ENCODE measurements at places on chromosomes 16 and 17.

- DNase-seq, result no peak
Observed at GRCh38 chr16:58010886-58011285, 9.7 kb downstream of the USB1 start.

DNA sequence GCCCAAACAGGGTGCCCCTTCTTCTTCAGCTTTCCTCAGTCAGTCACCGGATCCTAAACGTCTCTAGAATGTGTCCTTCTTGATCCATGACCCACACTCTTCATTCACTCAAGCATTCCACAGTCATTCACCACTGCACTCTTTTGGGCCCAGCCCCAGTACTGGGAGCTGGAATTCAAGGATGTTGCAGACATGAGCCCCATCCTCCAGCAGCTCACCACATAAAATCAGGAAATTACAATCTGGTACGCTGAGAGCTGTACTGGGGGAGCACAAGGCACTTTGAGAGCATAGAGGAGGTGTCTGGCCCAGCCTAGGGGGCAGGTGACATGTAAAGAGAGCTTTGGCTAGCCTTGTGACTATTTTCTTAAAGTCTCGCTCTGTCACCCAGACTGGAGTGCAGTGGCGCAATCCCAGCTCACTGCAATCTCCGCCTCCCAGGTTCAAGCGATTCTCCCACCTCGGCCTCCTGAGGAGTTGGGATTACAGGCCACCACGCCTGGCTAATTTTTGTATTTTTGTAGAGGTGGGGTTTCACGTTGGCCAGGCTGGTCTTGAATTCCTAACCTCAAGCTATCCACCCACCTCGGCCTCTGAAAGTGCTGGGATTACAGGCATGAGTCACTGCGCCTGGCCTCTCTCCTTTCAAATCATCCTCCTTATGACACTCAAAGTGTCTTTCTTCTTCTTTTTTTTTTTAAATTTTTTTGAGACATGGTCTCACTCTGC is 18.7 kb downstream of the CES4A start:
- no peak for DNase-seq

DNA sequence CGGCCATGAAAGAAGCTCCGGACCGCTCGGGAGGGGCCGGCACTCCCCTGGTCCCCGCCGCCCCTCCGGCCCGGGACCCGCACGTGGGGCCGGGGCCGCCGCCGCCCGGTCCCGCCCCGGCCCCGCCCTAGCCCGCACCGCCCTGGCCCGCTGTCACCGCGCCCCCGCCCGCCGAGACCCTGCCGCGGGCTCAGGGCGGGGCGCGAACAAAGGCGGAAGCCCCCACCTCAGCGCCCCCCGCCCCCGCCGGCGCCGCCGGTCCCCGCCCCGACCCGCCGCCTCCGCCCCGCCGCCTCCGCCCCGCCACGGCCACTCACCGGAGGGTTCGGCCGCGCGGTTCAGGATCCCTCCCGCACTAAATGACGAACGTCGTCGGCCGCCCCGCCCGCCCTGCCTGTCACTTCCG is at the start of gene ARHGDIA:
Gene ARHGDIA (minus strand): TSS at position 357 of the 406 bp plus-strand sequence. CDS start 1,407 bp downstream, outside the sequence.
- DNase-seq, result peak; percentile 96

- DNase-seq, result no peak
Observed at GRCh38 chr17:6075050-6075449, 4.9 kb downstream of the WSCD1 start.

GRCh38 chr17:80731323-80731722 is 186.7 kb downstream of the RPTOR start:
- no peak for DNase-seq

DNA sequence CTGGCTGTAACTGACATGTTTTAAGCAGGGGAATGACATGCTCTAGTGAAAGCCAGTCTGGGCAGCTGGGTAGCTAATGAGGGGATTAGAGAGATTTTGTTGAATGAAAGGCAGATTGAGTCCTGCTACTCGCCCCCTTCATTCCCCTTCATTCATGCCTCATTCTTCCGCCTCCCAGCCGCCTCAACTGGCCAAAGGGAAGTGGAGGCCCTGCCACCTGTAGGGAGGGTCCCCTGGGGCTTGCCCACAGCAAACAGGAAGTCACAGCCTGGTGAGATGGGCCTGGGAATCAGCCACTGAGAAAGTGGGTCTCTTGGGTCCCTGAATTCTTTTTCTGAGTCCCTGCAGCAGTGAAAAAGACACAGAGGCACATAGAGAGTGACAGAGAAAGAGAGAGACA is 1.1 kb upstream of the CD19 start:
- no peak for DNase-seq

DNA sequence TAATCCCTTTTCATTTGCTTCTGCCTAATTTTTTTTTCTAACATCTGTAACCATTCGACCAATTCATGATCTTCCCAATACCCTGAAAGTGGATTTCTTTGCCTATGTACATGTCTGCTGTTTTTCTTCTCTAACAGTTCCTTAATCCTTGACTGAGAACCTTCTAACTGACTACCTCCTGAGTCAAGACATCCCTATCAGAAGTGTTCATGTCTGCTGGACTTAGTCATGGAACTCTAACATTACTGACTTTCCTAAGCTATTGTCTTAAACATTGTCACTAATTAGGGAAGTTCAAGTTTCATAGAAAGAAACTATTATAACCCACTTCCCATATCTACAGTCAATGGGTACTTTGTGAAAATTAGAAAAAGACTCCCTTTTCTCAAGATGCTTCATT is 52.4 kb upstream of the IRX5 start:
- DNase-seq, result no peak
